ENCODE measurements at places on chromosomes 16 and 17. TPM values are rescaled to one million over a fixed set of nuclear protein-coding genes. Genes with fewer than 3 reads are reported as not detected.

GRCh38 chr16:27935076-27935475 is 128.4 kb downstream of the GSG1L start:
- no peaks in the 10 kb centered on the region for H3K4me1 ChIP-seq
- peaks cover 29% of the 10 kb centered on the region for H3K27me3 ChIP-seq
- no peak overlapping the region for H3K4me3 ChIP-seq
- H3K27ac ChIP-seq, result no peak overlapping the region
- DNase-seq, result no peak
- no peaks in the 10 kb centered on the region for H3K36me3 ChIP-seq

GRCh38 chr17:48152289-48152688 is 44.7 kb downstream of the SNX11 start:
- H3K4me3 ChIP-seq, result no peak overlapping the region
- H3K27ac ChIP-seq, result no peak overlapping the region
- H3K36me3 ChIP-seq, result no peaks in the 10 kb centered on the region

Gene KIF2B
- not detected for total RNA-seq

Gene FZD2
- 12.8 TPM for total RNA-seq
